ENCODE measurements at places on chromosomes 7 and 10. TPM values are rescaled to one million over a fixed set of nuclear protein-coding genes. Genes with fewer than 3 reads are reported as not detected.

LOXL4 gene
- total RNA-seq: 8.8 TPM

DNA sequence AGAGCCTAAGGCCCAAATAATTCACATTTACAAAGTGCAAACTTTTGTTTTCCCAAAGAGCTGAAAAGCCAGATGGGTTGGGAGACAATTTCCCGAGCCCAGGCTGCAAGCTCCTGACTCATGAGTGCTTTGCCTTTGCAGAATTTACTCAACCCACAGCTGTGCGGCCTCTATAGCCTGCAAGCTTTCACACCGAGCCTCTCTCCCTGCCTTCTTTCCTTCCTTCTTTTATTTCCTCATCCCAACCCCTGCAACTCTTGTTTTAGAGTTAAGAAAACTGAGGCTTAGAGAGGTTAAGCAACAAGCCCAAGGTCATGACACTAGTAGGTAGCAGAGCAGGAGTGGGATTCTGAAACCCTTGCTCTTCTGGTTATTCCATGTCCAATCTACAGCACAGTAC is 203.0 kb upstream of the GPR26 start:
- no peak for DNase-seq

GRCh38 chr7:46654546-46655443 is 733.7 kb upstream of the IGFBP3 start:
- DNase-seq: no peak

OPN4 gene
- not detected for total RNA-seq

- no peak for DNase-seq
These were observed 19.4 kb upstream of the ARPC1B start for GRCh38 chr7:99355098-99355497.

SFRP5 gene
- total RNA-seq: 1.1 TPM

ATOH7 gene
- total RNA-seq: not detected

TMEM196 gene
- 1.0 TPM for total RNA-seq

GRCh38 chr7:43021431-43021830 is 89.3 kb downstream of the MRPL32 start:
- no peak for DNase-seq

- peak; percentile 77 for DNase-seq
These were observed at the start of gene RINT1 for GRCh38 chr7:105531792-105532671. Gene RINT1 (plus strand): TSS chr7:105532201. CDS start chr7:105532316, 115 bp downstream.

DNA sequence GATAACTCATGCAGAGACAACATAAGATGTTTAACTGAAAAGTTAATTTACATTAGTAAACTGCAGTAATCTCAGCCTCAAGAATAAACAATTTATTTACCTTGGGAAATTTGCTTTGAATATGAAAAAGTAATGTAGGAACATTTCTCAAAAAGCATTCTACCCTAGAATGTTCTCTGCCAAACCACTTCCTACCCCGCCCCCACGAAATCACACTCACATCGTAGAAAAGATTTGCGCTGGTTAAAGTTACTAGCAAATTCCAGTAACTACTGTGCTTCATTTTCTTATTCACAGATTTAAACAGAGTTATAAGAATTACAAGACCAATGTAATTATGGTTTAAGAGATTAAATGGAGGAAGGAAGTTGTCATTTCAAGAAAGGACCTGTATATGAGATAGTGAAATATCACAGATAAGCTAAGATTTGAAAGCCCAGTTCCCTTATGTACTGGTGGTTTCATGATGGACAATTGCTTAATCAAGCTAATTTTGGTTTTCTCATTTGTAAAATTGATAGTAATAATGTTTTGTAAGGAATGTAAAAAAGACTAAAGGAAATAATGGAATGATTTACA is 175.4 kb downstream of the GNAI1 start:
- no peak for DNase-seq

DNA sequence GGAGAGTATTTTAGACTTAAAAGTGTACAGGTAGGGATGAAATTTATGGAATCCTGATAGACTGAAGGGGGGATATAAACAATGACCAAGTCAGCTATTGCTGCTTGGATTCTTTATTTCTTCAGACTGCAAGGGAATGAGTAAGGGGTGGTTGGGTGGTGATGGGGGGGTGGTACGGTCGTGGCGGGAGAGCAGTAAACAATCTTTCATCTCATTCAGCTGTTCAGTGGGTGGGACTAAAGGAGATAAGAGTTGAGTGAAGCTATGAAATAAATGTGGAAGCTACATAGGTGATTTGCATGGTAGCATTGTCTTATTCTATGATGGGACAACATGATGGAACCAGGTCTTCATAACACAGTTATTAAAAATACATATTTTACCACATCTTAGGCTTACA is 1.8 kb downstream of the SEPTIN7 start:
- no peak for DNase-seq

- no peak for DNase-seq
These were observed 178.0 kb downstream of the IMMP2L start for GRCh38 chr7:111384065-111384891.

- DNase-seq: no peak
These were observed 24.3 kb upstream of the MKI67 start for GRCh38 chr10:128150561-128150960.

- DNase-seq: no peak
These were observed 16.5 kb downstream of the NPFFR1 start for GRCh38 chr10:70267161-70267933.

PRKCQ gene
- 3.2 TPM for total RNA-seq

GHRHR gene
- not detected for total RNA-seq

NPTX2 gene
- 7.2 TPM for total RNA-seq

SEC61A2 gene
- 19.9 TPM for total RNA-seq

TSPAN33 gene
- 9.5 TPM for total RNA-seq

LARP4B gene
- 28.4 TPM for total RNA-seq

CCDC172 gene
- total RNA-seq: not detected

DNA sequence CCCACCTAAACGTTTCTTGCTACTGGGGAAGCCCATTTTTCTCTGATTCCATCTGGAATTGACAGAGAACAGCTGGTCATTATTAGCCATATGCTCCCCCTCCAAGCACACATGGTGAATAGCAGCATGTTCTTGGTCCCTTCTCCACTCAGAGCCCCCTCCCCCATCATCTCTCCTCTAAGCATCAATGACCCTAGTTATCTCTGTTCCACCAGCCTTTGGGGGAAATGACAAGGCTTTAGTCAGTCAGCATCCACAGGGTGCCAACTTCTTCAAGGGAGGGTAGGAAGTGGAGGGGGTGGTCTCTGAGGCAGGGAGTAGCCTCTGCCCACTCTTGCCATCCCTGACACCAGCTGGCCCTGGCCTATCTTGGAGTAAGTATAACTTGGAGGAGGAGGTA is 163.1 kb downstream of the UBE2H start:
- DNase-seq: no peak

GARIN1A gene
- total RNA-seq: 0.79 TPM

GRCh38 chr7:140981951-140982350 is 32.8 kb downstream of the MRPS33 start:
- no peak for DNase-seq

GRCh38 chr10:28970231-28970630 is 292.9 kb downstream of the BAMBI start:
- DNase-seq: no peak

MET gene
- 24.3 TPM for total RNA-seq

HOXA6 gene
- 8.4 TPM for total RNA-seq

- no peak for DNase-seq
These were observed 25.3 kb downstream of the CROT start for GRCh38 chr7:87370660-87371180.

DNA sequence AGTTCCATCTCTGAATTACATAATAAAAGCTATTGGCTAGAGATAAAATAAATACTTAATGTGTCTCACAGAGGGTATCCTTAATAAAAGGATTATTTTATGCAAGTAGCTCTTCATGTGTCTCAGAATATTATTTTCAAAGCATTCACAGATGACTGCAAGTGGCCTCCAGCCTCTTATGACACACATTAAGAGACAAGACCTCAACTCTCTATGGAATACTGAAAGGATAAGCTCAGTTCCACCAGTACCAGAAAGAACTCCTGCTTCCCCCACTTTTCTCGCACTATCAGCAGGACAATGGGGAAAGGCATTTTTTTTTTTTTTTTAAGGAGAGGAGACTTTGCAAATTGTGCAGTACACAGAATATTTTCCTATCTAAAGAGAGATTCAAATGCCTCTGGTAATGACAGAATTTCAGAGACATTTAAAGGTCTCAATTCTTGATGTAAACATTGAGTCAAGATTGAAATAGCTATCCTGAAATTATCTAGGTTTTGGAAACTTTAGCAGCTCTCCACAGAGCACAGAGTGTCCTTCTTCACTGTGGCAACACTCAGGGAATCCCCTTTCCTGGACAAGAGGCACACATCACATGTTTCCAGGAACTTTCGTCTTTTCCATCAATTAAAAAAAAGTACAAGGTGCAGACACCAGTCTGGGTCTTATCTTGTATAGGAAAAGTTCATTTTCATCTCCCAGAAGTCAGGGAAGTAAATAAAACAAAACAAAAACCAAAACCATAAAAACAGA is 122.0 kb upstream of the ANK3 start:
- no peak for DNase-seq

GRCh38 chr7:51633006-51633405 is 316.4 kb upstream of the COBL start:
- no peak for DNase-seq

- DNase-seq: no peak
These were observed 11.7 kb upstream of the ZNF239 start for GRCh38 chr10:43585981-43586729.

CDNF gene
- 1.9 TPM for total RNA-seq

DNA sequence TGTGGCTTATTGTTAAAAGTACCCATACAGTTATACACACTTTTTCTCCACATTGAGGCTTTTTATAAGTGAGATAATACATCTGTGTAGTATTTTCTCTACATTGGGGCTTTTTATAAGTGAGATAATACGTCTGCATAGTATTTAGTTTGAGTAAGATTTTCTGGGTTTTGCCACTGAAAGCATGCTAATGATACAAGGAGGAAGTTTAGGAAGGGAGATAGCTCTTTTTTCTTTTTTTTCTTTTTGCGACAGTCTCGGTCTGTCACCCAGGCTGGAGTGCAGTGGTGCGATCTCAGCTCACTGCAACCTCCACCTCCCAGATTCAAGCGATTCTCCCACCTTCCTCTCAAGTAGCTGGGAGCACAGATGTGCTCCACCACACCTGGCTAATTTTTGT is 13.3 kb downstream of the FAM107B start:
- no peak for DNase-seq
